ENCODE measurements at places on chromosomes 7 and 10.

GRCh38 chr7:2312267-2312929 is 1.8 kb downstream of the SNX8 start:
- no peak for DNase-seq

DNA sequence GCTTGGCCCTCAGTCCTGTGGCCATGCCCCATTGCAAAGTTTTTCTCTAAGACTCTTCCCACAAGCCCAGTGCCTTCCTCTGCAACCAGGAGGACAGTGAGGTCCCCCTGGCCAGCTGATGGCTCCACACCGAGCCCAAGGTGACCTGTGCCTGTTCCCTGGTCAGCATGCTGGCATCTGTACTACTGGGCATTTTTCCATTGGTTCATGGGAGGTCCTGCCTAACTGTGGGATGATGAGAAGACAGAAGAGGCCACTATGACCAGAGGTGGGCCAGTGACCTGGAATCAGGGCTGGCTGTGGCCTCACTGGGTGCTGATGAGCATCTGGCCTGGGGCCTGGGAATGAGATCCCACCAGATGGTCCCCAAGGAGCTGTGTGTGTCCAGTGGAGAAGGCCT is 20.2 kb downstream of the CALML3 start:
- no peak for DNase-seq

DNA sequence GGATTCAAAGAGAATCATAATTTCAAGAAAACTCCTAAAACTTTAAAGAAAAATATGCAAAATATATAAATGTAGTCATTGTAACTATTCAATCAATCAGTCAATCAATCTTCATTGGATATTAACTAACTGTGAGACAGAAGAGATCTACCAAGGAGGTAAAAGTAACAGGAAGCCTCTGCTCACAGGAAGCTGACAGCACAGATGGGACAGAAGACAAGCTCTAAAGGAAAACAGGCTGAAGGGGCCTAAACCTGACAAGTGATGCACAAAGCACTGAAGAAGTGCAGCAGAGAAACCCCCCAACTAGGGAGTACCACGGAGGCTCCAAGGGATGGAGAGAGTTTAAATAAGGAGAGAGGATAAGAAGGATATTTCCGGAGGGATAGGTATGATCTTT is 173.0 kb downstream of the SKAP2 start:
- no peak for DNase-seq

- no peak for DNase-seq
Measured at GRCh38 chr7:142381727-142382390, 124.0 kb upstream of the PRSS58 start.

GRCh38 chr7:85014936-85015660 is 171.8 kb downstream of the SEMA3D start:
- DNase-seq = no peak

- DNase-seq = no peak
Measured at GRCh38 chr10:124408357-124408756, 10.4 kb downstream of the OAT start.

- no peak for DNase-seq
Measured at GRCh38 chr10:5576780-5577624, 52.2 kb downstream of the CALML3 start.

Measured in GM04503 (cell line).